Right renal pelvis (tissue), 4 donors: ENCODE measurements at places on chromosomes 6 and 20.
A peak's percentile ranks its signal among the peaks of the same experiment; 100 is the strongest.

GRCh38 chr20:6784210-6784631 is 16.7 kb downstream of the BMP2 start:
- no peak for DNase-seq

- no peak for DNase-seq
These were observed 19.4 kb upstream of the RCAN2 start for GRCh38 chr6:46510651-46511050.

DNA sequence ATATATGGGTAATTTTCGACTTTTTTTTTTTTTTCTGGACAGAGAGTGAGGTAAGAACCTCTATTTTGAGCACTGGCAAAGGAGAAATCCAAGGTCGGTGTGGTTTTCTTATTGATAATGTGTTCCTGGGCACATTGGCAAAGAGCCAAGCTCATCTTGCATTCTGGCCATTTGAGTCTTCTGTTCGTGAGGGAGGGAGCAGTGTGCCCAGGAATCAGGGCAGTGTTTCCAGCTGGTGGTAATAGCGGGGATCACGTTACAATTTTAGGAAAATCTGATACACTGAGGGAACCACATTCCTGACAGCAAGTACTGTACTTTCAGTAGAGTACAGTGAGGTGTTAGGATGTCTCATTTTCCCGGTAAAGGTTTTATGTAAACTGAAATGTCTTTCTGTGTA is 442.3 kb upstream of the MAP3K7 start:
- DNase-seq: no peak

GRCh38 chr6:91664327-91664959 is 1077.6 kb upstream of the MAP3K7 start:
- DNase-seq: no peak

DNA sequence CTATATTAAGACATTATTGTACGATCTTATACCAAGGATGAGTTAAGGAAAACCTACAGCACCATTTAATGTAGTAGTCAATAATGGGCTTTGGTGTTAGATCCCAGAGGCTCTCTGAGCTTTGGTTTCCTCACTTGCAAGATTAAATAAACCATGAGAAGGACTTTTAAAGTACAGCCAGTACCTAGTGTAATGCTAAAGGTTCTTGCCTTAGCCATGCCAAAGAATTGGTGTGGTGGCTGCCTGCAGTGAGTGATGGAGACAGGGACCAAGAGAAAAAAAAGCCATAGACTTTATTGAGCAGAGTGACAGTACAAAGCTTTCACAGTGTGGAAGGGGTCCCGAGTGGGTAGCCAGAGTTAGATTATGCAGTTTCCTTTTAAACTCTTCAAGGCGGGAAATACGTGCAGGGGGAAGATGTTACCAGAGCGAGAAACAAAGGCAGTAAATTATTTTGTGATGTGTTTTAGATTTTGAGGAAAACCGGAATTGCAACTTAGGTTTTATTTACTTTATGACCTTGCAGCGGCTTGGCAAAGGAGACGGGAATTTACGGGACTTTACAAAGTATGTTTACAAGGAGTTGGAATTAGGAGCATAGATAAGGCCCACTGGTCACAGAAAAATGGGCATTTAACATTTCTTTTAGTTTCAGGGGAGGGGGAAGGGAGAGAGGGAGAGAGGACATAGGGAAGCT is 100.4 kb downstream of the MYO6 start:
- DNase-seq: no peak

- no peak for DNase-seq
These were observed 12.9 kb upstream of the NQO2 start for GRCh38 chr6:2986722-2987221.

GRCh38 chr20:47178277-47178676 is 178.2 kb downstream of the ZMYND8 start:
- no peak for DNase-seq

DNA sequence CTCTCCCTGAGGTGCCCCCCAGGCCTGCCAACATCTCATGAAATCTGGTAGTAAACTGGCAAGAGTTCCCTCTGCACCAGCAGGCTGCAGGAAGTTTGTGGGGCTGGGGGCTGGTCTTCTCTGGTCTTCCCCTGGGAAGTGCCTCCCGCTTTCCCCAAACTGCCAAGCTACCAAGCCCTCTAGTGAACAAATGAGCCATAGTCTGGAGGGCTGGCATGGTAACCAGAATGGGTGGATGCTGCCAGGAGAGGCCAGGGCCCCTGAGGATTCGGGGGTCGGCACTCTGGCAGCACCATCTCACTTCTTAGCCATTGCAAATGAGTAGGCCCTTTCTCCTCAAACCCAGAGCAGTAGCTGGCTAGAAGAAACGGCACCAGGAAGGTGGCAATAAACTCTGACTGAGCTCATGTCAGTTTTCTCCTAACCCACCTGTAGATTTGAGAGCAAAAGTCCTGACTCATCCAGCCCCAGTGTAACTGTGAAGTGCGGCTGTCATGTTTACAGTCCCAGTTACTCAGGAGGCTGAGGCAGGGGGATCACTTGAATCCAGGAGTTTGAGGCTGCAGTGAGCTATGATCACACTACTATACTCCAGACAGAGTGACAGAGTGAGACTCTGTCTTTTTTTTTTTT is 35.9 kb downstream of the ZC3H12D start:
- DNase-seq: no peak

DNA sequence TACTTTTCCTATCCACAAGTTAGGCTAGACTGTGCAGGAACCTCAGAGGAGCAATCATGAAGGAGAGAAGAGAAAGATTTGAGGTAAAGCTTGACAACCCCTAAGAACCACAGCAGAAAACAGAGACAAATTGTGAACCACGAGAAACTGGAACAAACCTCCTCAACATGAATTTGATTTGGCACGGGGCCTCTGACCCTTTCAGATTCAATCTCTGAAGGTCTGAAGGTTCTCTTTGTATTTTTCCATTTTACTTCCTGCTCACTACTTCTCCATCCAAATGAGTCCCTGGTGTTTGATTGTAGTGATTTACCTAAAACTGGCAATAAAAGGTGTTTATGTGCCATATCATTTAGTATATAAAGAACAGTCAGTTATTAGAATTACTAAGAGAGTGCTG is 126.1 kb upstream of the STXBP5 start:
- no peak for DNase-seq

DNA sequence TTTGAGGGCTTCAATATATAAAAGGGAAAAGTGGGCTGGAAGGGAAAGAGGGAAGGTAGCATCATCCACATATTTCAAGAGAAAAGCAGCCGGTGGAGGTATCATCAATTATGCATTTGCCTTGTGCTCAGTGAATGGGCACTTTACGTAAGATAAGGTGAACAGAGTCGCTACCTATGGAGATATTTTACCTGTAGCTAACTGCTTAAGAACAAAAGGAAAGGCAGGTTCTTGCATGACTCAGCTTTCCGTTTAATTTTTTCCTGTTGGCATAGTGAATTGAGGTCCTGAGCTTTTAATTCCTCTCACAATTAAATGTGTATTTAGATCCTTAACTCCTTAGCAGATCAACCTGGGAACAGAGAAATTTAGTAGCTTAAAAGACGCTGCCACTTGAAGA is 25.5 kb upstream of the PLCB4 start:
- DNase-seq: no peak

DNA sequence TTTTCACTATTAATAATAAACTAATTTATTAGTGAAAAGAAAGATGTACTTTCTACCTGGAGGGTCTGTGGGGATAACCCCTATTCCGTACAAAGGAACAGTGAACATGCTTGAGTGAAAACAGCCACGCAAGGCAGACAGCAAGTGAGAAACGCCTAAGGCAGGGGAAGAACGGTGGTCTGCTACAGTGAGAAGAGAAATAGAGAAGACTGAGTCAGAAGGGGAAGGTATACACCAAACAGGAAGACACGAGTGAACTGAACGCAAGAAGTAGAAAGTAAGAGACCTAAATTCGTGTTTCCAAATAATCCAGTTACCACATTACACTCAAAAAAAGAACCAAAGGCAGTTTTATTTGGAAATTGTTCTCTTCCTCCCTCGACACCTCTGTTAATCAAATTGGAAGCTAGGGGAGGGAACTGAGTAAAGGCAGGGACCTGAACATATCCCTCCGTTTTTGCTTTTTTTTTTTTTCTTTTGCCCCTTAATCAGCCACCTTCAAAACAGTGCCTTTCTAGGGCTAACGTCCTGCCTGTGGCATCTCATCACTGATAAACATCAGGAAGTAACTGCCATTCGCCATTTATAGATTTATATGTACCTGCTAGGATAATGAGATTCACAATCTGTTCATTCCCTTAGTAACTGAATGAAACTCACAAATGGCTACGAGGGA is 48.9 kb downstream of the ATXN1 start:
- DNase-seq: no peak

DNA sequence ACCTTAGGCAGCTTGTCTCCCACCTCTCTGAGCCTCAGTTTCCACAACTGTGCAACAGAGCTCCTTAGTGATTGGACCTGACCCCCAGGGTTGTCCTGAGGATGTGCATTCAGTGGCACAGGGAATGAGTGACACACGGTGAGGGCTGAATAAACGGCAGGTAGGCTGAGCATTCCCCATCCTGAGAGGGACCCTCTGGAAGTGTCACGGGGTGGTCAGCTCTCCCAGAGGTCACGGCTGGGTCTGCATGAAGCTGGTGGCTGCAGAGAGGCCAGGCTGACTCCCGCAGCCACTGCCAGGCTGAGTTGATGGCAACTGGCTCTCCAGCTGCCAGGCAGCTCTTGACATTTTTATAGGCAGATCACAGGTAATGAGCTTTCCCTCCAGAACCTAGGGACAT is 42.5 kb downstream of the CD40 start:
- DNase-seq: no peak

- DNase-seq: peak; percentile 51
These were observed 44.2 kb downstream of the COL11A2 start for GRCh38 chr6:33147807-33148666.

DNA sequence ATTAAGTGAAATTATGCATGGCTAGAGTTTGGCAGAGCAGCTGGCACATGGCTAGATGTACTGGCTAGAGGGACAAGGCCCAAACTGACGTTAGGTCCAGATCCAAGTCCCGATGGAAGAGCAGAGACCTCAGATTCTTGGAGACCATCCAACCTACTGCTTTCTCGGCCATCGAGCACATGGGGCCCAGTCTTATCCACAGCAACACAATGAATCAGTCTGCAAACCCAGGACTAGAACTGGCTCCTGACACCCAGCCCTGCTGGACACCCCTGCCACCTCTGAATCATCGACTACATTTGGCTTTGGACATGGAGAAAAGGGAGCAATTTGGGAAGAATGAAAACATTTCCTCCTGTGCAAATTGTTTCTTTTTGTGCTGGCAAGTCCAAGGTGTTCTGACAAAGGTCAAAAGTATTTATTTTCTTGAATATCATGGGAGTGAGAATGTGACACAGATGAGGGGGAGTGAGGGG is 23.9 kb upstream of the YWHAB start:
- no peak for DNase-seq

- no peak for DNase-seq
These were observed 288.3 kb upstream of the ZNF337 start for GRCh38 chr20:25984933-25985332.

DNA sequence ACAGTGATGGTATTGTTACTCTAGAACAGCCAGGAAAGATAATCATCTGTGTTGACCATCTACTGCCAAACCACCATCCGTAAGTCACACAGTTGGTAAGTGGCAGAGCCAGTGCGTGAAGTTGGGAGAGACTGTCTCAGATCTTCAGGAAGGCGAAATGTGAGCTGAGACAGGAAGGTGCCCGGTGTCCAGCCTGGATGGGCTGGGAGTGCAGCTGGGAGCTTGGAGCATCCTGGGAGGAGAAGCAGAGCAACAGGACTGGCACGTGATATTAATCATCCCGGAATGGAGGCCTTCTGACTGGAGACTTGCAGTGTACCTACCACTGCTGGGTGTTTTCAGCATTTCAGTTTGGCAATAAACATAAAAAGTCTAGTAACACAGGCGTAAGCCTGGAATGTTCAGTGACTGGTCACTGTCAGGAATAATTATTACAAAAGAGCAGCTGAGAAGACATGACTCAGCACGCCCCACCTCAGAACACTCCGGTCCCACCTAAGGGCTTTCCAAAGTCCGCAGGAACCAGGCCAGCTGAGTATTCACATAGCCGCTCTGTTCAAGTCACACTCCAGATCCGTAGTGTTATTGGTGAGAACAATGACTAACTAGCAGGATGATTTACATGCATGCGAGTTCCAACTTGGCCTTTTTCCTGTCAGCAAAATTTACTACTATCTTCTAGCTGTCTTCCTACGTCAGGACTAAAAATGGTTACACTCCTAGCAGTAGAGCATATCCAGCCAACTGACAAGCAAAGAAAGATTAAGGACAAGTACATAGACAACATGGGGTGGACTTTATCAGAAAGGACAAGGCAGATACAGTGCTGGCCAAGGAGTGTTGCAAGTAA is 45.1 kb upstream of the PNRC1 start:
- DNase-seq: peak; percentile 62

GRCh38 chr6:157335829-157336228 is 12.5 kb upstream of the TMEM242 start:
- no peak for DNase-seq

- no peak for DNase-seq
These were observed 292.1 kb downstream of the ADGB start for GRCh38 chr6:146890644-146891434.

GRCh38 chr20:37543828-37544227 is 16.2 kb upstream of the BLCAP start:
- no peak for DNase-seq

DNA sequence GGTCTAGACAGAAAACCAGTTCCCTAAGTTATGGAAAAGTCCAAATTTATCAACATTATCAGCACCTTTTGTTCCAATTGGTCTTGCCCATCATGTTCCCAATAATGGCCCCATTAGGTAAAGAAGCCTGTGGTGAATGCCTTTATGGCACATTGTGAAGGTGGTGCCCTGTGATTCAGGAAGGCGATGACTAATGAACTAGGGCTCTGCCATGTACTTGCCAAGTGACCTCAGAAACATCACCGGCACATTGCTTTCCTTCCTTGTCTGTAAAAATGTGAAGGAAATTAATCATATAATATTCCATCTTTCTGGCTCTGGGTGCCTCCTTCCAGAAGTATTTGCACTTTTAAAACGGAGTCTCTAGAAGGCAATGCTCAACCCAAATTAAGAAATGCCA is 132.3 kb downstream of the UNC5CL start:
- no peak for DNase-seq

DNA sequence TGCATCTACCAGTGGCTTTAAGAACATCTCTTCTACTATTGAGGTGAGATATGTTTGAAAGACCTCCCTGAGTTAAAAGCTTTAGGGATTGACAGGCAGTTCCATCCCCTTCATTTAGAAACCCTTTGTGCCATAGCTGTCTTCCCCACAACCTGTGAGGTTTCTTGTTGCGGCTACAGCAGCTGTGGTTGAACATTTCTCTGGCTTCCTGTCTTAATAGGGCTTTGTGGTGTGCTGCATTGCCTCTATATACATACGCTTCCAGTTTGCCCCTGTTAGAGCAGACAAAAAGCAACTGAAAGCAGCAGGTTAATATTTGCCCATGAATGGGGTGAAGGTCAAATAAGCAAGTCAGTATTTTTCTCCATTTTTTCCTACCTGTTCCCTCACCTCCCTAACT is 210.2 kb downstream of the TMEM200A start:
- DNase-seq: no peak

- DNase-seq: no peak
These were observed 98.3 kb upstream of the PDE7B start for GRCh38 chr6:135753196-135753595.

GRCh38 chr6:15997586-15998388 is 131.1 kb upstream of the MYLIP start:
- no peak for DNase-seq
